Vagina (tissue), 2 donors: ENCODE measurements at places on chromosomes 5 and 9. TPM values are rescaled to one million over a fixed set of nuclear protein-coding genes. Genes with fewer than 3 reads are reported as not detected.

DNA sequence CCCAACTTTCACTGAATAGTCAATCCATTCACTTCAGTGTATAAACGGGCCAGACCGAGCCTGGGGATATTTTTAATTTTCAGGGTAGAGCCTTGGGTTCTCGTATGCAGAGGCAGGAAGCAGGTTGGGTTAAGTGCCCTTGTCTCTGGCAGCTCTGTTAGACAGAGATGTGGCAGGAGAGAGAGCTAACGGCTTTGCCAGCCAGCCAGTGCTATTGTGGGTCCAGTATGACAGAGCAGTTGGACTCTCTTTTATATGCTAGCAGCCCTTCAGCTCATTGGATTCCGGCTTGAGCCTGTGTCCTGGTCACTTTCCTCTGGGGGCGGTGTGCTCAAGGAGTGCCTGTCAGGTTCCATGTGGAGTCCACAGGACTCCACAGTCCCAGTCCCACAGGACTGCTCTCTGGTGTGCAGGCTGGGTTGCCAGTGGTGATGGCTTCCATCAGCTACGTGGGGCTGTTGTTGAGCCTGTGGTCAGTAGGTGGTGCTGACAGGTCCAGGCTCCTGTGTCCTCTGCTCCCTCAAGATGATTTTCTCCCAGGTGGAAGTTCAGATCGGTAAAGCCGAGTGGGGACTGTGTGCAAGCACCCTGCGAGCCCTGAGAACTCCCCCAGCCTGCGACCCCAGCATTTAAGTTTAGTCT, 14.3 kb downstream of the CLTA start:
- no peak for DNase-seq

DNA sequence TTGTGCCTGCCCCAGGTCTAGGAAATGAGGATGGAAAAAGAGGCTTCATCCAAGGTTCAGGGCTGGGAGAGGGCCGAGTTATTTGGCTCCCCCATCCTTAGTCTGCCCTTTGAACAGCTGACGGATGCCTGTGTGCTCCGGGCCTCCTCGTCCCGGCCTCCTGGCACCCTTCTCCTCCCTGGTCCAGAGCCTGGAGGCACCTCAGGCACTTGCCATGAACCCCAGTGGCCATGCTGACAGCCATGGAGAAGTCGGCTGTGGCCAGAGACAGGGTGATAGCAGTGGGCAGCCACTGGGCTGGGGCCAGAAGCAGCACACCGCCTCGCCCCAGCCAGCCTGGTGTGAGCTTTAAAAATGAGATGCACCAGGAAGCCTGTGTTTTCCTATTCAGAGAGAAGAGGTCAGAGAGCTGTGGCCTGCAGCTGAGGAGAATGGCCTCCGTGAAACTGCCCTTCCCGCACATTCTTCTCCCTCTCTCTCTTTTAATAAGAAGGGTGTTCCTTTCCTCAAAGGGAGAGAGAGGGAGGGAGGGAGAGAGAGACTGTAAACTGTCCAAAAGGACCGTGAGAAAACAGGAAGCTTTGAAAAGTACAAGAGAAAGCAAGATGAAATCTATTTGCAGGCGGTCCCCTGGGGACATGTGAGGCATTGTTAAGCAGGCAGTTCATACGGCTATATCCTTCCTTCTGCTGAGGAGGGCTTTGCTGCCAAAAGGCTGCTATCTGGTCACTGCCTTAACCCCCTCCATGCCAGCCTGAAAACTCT, 55.3 kb downstream of the ZNF366 start:
- no peak for DNase-seq

- no peak for DNase-seq
Measured at GRCh38 chr5:144131261-144131660, 39.2 kb downstream of the YIPF5 start.

- no peak for DNase-seq
Measured at GRCh38 chr9:6566409-6567139, 79.0 kb downstream of the GLDC start.

BTNL8 gene
- not detected for total RNA-seq

DNA sequence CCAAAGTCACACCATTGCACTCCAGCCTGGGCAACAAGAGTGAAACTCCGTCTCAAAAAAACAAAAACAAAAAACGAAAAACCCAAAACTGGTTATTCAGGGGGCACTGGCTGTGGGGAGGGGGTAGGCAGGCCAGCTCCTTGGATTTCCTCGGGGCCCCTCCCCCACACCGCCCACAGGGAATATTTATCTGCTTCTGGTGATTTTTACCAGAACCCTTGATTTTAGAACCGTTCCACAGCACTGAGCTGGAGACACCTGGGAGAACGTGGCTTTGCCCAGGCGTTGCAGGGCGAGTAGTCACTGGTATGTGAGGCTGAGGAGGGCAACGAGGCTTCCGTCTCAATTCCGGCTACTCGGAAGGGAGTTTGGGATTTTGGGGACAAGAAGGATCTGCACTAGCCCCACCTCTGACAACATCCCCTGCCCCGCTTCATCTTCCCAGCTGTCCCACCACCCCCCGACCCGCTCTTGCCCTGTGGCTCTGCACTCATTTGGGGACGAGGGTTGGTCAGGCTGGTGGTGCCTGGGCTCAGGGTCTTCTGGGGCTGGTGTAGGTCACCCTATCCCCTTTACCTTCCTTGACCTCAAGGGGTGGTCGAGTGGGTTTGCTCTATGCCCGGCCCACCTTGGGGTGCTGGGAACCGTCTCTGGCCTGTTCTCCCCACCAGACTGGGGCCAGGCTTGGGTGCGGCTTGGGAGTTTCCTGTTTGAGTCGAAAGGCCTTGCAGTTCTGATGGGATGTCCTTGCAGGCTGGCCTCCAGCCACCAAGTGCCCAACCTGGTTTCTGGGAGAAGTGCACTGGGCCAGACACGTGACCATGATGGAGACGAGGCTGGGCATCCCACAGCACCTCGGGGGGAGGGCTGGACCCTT, 3.5 kb downstream of the AHRR start:
- no peak for DNase-seq

- no peak for DNase-seq
Measured at GRCh38 chr9:127128341-127129072, 6.1 kb upstream of the ANGPTL2 start.

DNA sequence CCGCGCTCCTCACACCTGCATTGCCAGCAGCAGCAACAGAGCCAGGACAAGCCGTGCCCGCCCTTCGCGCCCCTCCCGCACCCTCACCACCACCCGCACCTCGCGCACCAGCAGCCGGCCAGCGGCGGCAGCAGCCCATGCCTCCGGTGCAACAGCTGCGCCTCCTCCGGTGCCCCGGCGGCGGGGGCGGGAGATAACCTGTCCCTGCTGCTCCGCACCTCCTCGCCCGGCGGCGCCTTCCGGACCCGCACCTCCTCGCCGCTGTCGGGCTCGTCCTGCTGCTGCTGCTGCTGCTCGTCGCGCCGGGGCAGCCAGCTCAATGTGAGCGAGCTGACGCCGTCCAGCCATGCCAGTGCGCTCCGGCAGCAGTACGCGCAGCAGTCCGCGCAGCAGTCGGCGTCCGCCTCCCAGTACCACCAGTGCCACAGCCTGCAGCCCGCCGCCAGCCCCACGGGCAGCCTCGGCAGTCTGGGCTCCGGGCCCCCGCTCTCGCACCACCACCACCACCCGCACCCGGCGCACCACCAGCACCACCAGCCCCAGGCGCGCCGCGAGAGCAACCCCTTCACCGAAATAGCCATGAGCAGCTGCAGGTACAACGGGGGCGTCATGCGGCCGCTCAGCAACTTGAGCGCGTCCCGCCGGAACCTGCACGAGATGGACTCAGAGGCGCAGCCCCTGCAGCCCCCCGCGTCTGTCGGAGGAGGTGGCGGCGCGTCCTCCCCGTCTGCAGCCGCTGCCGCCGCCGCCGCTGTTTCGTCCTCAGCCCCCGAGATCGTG, 517 bp downstream of the KCNN2 start:
- no peak for DNase-seq

DNA sequence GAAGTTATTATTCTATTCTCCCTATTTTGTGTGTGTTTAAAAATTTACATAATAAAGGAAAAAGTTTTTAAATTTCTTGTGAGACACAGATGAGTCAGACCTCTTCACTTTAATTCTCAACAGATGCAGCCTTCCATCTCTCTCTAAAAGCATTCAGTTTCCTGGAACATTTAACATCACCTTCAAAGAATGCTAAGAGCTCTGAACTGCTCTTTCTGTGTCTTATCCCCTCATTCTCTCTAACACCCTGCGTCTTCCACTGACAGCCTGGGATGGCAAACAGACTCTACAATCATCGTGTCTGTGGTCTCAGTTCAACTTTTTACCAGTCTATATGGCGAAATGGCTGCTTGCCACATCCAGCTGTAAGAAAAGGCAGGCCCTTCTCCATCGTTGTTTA, 173.0 kb downstream of the HINT1 start:
- DNase-seq, result no peak

GRCh38 chr5:61405511-61406295, 73.6 kb downstream of the ZSWIM6 start:
- no peak for DNase-seq

DNA sequence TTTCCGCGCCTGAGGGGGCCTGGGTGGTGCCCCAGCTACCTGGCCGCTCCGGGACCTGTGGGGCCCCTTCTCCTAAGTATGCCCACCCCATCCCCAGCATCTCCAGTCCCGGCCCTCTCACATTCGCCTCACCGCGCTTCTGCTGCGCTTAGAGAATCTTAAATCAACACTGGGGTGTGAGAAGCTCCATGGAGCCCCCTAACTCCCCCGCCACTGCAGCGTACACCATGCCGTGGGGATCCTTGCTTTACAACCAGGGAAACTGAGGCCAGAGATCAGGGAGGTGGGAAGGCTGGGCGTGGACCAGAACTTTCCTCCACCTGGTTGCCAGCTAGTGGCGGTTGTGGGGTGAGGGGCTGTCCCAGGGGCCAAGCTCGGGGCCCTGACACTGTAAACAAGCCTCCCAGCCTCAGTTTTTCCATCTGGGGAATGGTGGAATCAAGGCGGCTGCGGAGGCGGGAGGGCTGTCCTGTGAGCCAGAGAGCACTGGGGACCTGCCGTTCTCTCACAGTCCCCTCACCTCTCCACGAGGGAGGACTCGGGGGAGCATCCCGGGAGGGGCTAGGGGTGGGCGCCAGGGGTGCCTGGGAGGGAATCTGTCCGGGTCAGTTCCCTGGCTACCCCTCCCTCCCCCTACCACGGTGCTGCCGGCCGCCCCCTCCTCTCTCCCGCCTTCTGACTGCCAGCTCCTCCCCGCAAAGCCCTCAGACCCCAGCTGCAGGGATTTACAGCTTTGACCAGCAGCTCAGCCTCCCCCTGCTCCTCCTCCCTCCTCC, 161.2 kb downstream of the C9orf50 start:
- DNase-seq, result no peak

PTGS1 gene
- 12.0 TPM for total RNA-seq

- no peak for DNase-seq
Measured at GRCh38 chr9:132506977-132507669, 75.3 kb upstream of the BARHL1 start.

DNA sequence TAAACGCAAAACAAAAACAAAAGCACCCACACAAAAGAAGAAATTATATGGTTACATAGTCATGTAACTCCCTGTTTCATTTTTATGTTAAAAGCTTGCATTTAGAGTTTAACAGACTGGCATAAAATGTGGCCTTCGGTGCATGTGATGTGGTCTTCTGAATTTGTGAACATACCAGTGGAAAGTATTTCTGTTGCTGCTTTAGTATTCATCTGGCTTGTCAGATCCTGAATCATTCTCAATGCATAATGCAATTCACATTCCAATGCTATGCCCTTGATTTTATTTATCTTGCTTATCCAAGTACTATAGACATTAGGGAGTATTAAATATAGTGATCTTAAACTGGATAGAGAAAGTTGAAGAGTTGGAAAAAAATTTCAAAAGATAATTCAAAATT, 740.2 kb upstream of the ZNF608 start:
- no peak for DNase-seq

- DNase-seq, result no peak
Measured at GRCh38 chr9:111842313-111842712, 47.6 kb upstream of the SHOC1 start.

- DNase-seq, result no peak
Measured at GRCh38 chr9:88852794-88853193, 138.5 kb upstream of the S1PR3 start.

- DNase-seq, result no peak
Measured at GRCh38 chr5:91042936-91043255, 340.2 kb downstream of the ARRDC3 start.

DNA sequence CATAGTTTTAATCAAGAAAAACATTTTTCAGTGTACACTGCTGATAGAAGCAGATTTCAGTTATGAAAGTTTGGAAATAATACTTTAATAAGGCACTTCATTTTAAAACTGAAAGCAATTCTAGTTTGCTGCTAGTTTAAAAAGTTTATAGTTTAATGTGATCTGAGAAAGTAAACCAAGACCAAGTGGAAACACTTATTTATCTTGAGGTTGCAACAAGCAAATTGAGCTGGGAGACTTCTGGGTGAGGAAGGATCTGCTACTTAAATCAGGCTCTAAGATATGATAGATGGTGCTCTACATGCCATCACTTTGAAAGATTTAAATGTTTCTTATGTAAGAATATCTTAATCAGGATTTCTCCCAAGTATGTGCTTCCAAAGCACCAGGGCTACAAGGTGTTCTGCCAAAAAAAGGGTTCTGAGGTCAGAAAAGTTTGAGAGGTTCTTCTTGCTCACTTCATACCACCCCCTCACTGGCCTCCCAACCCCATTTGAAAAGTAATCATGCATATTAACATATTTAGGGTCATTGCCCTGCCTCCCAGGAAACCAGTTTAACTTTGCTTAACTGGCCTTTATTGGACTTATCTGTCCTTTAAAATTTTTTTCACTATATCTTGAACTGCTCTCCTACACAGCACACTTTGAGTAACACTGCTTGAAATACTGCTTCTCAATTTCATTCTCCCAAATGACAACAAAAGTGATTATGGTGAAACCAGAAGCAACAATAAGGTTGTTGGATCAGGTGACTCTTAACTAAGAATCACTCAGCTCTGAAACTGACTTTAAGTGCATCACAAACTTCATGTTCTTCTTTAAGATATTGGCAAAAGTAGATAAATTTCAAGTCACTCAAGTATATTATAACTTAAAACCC, 15.5 kb downstream of the SLC44A1 start:
- no peak for DNase-seq

STKLD1 gene
- total RNA-seq, result not detected

FCN1 gene
- 1.7 TPM for total RNA-seq

DNA sequence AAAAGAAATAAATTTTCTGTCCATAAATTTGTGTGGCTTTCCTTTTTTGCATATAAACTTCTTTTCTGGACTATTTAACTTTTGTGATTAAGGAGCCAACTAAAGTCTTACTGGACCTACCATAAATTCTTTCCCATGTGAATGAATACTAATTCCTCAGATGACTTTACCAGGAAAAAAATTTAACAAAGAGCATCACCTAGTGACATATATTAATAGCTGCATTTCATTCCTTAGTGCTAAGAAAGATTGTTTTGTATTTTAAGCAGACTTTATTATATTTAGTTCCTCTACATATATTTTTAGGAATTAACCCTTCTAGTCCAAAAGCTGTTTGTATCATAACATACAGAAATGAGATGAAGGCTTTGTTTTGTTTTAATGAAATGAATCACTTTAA, 64.4 kb downstream of the C9orf85 start:
- DNase-seq, result no peak

COL27A1 gene
- total RNA-seq, result 17.2 TPM
